Colonic mucosa (tissue), 4 donors: ENCODE measurements at places on chromosomes 11 and 22. TPM values are rescaled to one million over a fixed set of nuclear protein-coding genes. Genes with fewer than 3 reads are reported as not detected.

DNA sequence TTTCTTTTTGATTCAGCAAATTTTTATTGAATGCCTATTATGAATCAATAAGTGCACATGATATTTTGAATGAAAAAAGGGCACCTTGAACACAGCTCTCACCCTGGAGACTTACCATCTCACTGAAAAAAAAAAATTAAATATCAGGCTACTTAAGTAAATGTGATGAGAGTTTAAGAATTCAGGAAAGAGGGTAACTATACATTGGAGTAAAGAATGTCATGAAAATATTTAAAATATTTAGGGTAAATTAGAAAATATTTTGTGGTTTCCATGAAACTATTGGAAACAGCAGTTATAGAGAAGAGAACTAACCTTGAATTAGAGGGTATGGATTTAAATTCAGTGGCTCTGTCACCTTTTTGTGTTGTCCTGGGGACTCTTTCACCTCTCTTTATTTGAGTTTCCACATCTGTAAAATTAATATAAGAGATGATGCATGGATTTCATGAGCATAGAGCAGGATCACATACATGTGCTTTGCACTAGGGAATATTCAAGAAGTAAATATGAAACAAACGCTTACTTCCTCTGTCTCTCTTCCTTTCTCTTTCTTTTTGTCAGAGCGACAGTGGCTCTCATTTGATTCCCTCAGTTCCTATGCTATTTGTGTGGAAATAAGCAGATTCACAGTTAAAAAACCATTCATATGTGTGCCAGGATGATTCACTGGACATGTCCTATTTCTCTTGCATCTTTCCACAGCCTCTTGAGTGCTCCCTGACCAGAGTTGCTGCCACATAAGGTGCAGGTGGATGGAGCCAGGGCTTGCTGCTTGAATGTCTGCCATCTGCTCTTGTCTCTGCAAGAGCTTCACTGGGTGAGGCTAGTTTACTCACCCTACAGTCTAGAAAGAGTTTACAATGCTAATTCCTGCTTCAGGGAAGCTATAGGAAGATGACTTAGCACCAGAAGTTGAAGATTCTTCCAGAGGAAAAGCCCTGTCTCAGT, 533.1 kb downstream of the ETS1 start:
- no peak for DNase-seq

- no peak for DNase-seq
Measured at GRCh38 chr11:70116386-70117065, 38.4 kb downstream of the ANO1 start.

GRCh38 chr11:104404231-104405175, 240.6 kb upstream of the PDGFD start:
- DNase-seq = no peak

GRCh38 chr11:112801025-112801816, 160.0 kb upstream of the NCAM1 start:
- DNase-seq = no peak

- no peak for DNase-seq
Measured at GRCh38 chr11:101717619-101718018, 133.8 kb upstream of the TRPC6 start.

DNA sequence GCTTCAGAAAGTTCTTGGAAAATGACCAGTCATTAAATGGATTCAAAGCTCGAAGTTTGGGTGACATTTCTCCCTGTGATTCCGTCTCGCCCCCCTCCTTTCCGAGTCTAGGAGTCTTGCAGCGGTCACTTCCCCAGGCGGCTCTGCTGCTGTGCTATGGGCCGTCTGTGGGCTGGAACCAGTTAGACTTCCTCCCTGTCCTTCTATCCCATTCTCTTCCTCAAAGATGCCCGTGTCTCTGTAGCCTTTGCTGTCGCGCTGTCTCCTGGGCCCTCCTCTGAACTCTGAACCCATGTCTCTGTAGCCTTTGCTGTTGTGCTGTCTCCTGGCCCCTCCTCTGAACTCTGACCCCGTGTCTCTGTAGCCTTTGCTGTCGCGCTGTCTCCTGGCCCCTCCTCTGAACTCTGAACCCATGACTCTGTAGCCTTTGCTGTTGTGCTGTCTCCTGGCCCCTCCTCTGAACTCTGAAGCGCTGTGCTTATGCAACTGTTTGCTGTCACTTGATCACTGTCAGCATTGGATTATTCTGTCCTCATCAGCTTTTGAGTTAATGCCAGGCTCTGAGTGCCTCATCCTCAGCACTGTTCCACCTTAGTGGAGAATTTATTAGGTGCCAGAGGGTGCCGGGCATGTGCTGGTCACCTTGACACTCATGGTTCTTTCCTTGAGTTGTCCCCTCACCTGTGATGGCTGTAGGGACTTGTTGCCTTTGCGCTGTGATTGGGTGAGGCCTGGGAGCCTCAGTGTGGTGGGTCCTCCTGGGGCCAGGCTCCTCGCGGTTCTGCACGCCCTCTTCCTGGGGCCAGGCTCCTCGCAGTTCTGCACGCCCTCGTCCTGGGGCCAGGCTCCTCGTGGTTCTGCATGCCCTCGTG, 173.3 kb downstream of the TBC1D22A start:
- DNase-seq = peak; percentile 76

The PARVB gene
- 4.5 TPM for total RNA-seq

The FLRT1 gene
- total RNA-seq = 0.96 TPM

The OR52H1 gene
- total RNA-seq = not detected

DNA sequence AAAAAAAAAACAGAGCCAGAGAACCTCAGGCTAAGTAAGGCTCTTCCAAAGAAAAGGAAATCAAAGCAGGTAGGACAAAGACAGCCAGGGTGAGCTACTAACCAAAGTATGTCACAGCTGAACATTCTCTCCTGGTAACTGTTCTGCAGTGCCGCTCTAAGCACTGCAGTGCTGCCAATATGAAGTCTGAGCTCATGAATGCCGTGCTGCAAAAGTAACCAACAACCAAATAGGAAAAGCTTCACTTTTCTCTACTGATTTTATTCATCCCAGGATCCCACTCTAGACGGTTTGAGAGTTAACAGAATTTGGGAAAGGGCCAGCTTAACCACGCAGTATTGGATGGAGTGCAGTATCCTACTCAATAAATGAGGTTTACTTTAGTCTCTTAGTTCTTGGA, 3.5 kb downstream of the SIK3 start:
- no peak for DNase-seq

DNA sequence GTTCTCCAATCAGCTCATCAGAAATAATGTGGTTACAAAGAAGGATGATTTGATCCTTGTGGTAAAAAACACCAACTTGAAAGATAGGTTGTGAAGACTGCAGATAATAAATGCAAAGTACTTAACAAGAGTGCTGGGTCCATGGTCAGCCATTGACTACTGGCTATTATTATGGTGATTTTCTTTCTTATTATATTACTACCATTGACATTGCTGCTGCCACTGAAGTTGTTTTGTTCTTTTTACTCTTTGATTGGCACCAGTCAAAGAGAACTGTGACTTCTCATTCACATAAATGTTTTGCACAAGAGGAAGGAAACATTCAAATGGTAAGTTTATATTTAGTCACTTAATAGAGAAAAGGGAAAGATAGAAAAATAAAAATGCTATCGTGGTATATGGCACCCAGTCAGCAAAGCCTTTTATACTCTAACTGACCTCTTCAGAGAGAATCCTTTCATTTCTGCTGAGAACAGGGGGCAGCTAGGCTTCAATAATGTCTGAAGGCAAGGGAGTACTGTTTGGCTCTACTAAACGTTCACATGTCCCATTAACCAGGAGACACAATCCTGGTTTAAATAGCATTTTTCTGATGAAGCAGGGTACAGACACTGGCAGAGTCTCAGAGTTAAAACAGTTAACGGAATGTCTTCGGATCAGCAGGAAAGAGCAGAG, 64.8 kb downstream of the LRRC4C start:
- DNase-seq = no peak

DNA sequence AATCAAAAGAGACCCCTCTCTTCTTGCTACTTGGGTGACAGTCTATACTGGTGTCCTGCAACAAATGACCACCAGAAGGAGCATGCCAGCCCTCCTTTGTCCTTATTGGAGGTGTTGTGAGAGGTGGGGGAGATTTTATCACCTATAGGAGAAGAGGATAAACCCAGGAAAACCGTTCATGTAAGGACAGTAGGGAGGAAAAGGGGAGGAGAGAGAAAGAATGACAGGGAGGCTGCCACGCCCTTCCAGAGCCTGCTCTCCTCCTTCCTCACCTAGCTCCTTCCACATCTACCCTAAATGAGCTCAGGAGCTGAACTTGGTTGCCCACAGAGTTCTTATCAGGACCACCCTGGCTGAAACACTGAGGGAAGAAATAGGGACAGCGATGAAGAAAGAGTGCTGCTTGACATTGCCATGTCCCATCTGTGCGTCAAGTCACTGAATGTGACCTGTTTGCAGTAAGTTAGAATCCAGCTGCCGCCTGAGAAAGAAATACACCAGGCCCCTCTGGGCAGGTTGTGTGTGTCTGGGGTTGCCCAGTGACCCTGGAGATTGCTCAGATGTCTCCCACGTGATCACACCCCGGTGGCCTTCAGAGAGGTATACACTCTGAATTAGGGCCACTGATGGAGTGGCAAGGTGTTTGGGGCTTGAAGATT, 40.4 kb upstream of the ETS1 start:
- DNase-seq = no peak

DNA sequence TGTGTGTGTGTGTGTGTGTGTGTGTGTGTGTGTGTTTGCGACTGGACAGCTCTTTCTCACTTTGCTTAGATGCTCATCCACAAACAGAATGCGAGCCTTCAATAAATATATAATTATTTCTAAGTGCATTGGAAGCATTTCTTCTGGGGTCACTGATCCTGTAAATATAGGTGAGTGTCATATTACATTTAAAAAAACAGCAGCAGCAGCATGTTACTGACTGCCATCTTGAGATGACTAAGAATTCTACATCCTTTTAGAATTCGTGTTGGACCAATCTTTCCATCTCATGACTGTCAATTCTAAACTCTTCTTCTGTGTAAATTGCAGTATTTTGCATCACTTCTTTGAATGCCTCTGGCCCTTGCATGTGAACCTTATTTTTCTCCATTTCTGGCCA, 238.0 kb upstream of the DDI1 start:
- no peak for DNase-seq

DNA sequence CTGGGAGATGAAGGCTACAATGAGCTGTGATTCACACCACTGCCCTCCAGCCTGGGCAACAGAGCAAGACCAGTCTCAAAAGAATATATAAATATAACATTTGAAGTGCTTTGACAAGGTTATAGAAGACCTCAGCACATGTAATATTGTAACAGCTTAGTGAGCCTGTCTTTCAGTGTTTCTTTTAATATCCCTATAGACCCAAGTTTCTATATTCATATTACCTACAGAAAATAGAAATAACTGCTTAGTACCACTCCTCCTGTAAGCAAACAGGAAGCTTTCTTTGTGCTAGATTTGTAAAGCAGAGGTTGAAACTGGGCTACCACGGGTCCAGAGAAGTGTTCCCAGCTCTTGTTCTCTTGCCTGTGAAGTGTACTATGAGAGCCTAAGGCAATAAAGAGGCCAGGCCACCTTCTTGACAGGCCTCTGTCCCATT, 68.2 kb downstream of the PPP2R1B start:
- no peak for DNase-seq

- peak; percentile 80 for DNase-seq
Measured at GRCh38 chr22:46731246-46732040, 6.6 kb downstream of the CERK start.

DNA sequence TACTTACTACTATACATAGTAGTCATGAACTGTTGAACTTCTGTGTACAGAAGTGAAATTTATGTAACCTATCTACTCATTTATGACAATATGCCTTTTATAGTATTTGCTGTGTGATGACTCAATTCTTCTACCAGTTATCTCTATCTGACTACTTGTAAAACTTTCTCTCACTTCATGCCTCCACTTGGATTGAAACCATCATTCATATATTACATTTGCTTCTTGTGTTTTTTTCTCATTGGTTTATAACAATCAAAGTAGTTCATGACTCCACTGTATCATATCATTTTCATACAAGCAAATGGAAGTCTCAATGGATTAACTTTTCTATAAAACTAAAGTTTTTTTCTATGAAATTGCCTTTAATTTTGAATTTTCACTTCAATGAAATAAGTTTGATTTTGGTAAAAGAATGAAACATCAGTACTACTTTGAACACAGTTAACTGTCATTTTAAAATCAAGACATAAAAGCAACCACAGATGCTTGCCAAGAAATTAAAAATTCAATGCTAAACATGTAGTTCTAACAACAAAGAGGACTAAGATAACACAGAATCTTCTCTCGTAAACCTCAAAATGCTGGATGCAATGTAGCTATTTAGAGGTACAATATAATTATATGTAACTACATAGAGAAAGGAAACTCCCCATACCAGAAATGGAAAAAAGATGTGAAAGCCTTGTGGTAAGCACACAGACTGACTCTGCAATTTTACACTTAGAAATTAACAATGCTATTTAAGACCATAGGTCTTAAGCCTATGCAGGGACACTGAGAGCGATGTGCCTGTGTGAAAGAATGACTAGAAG, 27.6 kb upstream of the EXPH5 start:
- no peak for DNase-seq

DNA sequence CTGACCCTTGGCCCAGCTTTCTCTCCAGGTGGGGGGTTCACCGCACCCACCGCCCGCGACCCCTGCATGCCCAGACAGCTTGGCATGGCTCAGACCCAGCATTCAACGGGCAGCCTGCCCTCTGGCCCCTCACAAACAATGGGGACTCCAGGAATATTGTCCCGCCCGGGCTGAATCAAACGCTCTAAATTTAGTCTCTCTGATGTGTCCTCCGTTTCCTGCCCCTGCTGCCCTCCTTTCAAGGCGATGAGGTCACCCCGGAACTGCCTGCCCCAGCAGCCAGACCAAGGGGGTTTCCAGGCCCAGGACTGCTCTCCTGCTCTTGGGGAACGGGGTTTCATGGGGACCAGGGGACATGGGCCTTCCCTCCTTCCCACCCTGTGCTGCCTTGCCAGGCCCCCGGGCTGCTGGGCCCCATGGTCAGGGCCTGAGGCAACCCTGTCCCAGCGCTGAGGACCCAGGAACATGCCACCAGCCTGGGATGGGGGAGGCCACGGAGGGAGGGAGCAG, 10.1 kb upstream of the PDGFB start:
- DNase-seq = no peak

DNA sequence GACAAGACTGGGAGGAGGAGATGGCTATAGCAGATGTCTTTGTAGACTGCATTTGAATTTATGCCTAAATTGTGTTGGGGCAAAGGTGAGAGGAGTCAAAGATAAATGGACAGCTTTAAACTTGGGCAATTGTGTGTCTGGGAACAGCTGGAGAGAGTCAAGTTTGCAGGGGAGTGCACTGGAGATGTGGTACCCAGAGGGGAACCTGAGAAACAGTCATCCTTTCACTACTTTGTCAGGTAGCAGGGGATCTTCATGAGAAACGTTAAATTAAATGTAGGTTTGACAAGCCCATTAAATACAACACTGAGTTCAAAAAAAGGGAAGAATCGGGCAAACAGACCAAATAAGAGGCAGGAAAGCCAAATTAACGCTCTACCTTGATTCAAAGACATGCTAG, 277.7 kb downstream of the OPCML start:
- DNase-seq = no peak

- DNase-seq = no peak
Measured at GRCh38 chr22:20980938-20981722, 967 bp upstream of the LZTR1 start.

The NLRP14 gene
- 0.10 TPM for total RNA-seq

- DNase-seq = peak; percentile 36
Measured at GRCh38 chr11:61007383-61007955, 36.0 kb downstream of the CD6 start.
